AG20443 (cell line): ENCODE measurements at places on chromosomes 7 and 10.
A peak's percentile ranks its signal among the peaks of the same experiment; 100 is the strongest.

DNA sequence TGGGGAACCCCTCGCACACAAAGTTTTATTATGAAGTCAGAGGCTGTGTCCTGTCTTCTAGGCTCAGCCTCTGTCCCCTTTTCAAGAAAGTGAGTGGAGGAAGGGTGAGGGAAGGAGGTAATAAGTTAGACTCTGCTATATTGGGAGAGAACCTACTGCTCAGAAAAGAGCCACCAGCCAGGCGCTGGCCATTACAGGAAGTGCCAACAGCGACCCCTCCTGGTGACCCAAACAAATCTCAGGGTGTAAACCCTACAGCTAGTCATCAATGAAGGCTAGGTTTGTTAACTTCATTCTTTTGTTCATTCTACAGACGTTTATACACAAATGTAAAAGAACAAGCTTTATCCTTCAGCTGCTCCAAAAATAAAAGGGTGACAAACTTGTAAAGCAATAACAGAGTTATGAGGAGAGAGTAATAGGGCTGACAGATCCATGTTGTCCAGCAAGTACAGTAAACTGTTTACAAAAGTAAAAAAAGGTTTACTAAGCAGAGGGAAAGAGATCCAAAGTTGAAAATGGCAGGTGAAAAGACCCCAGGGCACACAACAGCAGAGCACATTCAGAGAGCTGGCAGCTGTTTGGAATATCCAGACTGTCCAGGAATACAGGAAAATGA lies 82.7 kb downstream of the FAM204A start:
- peak; percentile 77 for DNase-seq

GRCh38 chr10:69899727-69900595 lies 98.3 kb downstream of the COL13A1 start:
- DNase-seq: no peak

DNA sequence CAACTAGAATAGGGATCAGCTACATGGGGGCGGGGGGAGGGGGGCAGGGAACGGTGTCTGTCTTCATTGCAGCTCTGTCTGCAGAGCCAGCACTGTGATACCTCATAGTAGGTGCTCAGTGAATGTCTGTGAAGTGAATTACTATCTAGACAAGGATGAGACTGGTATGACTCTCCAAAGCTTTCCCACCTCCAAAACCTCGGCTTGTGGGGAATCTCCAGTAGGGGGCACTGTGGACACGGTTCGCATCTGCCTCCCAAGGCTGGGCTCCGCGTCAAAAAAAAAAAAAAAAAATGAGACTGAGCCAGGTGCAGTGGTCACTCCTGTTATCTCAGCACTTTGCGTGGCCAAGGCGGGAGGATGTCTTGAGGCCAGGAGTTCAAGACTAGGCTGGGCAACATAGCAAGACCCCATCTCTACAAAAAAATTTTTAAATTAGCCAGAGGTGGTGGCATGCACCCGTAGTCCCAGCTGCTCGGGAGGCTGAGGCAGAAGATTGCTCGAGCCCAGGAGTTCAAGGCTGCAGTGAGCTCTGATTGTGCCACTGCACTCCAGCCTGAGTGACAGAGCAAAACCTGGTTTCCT lies 9.6 kb downstream of the TRIM56 start:
- DNase-seq: peak; percentile 67

GRCh38 chr7:128166603-128167041 lies 74.5 kb upstream of the LEP start:
- DNase-seq: peak; percentile 62

GRCh38 chr7:28298870-28299518 lies 113.3 kb upstream of the CREB5 start:
- peak; percentile 79 for DNase-seq

- DNase-seq: no peak
Measured at GRCh38 chr7:86949052-86949778, 110.2 kb downstream of the ELAPOR2 start.

GRCh38 chr7:611281-611810 lies 91.7 kb upstream of the PDGFA start:
- DNase-seq: no peak

DNA sequence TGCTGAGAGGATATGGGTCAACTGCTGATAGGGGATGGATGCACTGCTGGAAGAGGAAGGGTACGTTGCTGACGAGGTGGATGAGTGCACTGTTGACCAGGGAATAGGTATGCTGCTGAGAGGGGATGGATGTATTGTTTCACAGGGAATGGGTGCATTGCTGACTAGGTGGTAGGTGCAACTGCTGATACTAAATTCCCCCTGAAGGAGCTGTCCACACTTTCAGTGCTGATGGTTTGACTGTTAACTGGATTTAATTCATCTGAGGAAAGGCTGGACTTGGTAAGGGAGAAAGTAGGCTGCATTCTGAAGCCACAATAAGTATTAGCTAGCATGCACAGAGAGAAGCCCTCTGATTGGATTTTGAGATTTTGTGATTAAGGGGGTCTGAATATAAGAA lies 1196.8 kb upstream of the PHF14 start:
- no peak for DNase-seq

- DNase-seq: no peak
Measured at GRCh38 chr10:84606428-84606827, 278.0 kb downstream of the CCSER2 start.

GRCh38 chr10:113689574-113689973 lies 9.9 kb downstream of the CASP7 start:
- DNase-seq: no peak

GRCh38 chr10:131137223-131137622 lies 174.3 kb downstream of the TCERG1L start:
- DNase-seq: no peak

DNA sequence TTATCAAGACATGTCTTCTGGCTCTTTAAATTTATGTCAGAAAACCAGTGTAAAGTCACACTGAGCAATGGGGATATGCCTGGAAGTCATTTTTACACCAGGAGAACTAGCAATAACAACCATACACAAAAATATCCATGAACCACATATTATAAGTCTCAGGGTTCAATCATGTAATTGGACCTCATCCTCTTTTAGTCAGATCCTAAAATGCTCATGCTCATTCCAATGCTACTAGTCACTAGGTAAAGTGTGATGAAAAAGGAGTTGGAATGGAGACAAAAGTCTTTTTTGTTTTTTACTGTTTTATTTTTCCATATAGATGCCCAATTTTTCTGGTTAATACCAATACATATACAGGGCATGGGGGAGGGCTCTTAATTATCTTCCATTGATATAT lies 306.1 kb downstream of the DGKB start:
- DNase-seq: no peak

GRCh38 chr10:70822076-70822820 lies 6.5 kb downstream of the SGPL1 start:
- no peak for DNase-seq

DNA sequence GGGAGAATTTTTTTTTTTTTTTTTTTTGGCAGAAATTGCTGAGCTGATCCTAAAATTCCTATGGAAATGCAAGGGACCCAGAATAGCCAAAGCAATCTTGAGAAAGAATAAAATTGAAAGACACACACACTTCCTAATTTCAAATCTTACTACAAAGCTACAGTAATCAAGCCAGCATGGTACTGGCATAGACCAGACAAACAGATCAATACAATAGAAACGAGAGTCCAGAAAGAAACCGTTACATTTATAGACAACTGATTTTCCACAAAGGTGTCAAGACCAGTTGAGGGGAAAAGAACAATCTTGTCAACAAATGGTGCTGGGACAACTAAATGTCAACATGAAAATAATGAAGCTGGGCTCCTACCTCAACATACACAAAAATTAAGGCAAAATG lies 34.5 kb downstream of the LARP4B start:
- DNase-seq: no peak

- DNase-seq: no peak
Measured at GRCh38 chr7:115704884-115705283, 325.7 kb downstream of the TFEC start.

GRCh38 chr10:29957907-29958331 lies 101.5 kb downstream of the JCAD start:
- peak; percentile 24 for DNase-seq

GRCh38 chr7:81025360-81025759 lies 106.5 kb upstream of the SEMA3C start:
- DNase-seq: no peak

- DNase-seq: peak; percentile 61
Measured at GRCh38 chr7:129607471-129608120, 3.9 kb upstream of the NRF1 start.

DNA sequence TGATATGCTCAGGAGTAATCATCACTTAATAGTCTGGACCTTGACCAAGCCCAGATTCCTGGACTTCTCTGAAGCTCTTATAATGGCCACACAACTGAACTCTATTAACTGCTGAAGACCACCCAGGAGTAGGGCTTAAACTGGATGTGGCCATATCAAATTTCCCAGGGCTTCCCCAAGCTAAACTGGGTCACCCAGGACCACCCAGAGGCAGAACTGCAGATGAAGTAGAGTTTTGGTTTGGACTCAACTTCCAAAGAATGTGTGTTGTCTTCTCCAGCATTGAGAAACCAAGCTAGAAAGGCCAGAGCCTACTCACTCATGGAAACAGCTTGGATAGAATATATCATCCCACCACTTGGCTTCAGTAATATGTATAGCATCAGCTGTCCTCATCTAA lies 358.2 kb upstream of the MEOX2 start:
- DNase-seq: no peak

DNA sequence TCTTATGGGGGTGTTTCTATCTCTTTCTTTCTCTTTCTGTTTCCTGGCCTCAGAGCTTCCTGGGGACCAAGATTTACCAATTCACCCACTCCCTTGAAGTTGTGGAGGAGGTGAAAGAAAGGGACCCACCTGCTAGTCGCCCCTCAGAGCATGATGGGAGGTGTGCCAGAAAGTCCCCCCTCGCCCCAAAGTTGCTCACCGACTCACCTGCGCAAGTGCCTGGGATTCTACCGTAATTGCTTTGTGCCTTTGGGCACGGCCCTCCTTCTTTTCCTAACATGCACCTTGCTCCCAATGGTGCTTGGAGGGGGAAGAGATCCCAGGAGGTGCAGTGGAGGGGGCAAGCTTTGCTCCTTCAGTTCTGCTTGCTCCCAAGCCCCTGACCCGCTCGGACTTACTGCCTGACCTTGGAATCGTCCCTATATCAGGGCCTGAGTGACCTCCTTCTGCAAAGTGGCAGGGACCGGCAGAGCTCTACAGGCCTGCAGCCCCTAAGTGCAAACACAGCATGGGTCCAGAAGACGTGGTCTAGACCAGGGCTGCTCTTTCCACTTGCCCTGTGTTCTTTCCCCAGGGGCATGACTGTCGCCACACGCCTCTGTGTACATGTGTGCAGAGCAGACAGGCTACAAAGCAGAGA lies 12.2 kb downstream of the AQP1 start:
- no peak for DNase-seq

DNA sequence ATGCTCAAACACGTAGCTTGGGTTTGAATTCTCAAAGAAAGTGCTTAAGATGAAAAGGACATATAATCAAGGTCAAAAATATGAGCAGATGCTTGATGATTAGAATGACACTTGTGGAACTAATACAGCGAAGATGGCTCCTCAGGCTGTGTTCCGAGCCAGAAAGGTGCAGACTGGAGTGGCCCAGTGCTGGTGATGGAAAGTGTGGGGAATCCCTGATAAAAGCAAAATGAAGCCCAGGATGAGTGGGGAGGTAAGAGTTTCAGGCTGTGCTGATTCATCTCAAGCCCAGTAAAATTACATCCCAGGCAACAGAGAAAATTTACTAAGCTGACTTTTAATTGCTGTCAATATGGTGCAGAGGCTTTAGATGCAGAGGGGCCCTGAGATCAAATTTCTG lies 77.8 kb upstream of the IKZF1 start:
- no peak for DNase-seq

- DNase-seq: peak; percentile 94
Measured at GRCh38 chr10:33005322-33006301, 47.6 kb upstream of the ITGB1 start.

- no peak for DNase-seq
Measured at GRCh38 chr7:138565451-138566114, 105.5 kb downstream of the TRIM24 start.

- DNase-seq: no peak
Measured at GRCh38 chr10:3051692-3052091, 15.7 kb upstream of the PFKP start.

- no peak for DNase-seq
Measured at GRCh38 chr10:131098416-131098952, 213.0 kb downstream of the TCERG1L start.

GRCh38 chr10:123619067-123619855 lies 46.9 kb upstream of the GPR26 start:
- no peak for DNase-seq

- DNase-seq: no peak
Measured at GRCh38 chr10:122647383-122647968, 52.2 kb downstream of the C10orf120 start.

DNA sequence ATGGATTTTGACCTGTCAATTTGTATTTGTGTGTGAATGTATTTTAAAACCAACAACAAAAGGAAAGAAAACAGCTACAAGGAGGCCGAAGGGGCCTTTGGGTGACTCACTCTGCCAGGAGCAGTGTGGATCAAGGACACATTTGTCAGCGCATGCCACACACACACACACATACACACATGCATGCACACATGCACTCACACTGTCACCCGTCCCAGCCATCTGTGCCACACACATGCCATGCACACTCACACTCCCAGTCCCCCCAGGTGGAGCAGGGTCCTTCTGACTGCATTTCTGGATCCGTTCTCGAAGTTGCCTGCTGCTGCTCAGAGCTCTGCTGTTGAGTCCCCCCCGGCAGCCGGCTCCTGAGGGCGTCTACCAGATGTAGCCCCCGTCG lies 26.0 kb downstream of the SPOCK2 start:
- no peak for DNase-seq

DNA sequence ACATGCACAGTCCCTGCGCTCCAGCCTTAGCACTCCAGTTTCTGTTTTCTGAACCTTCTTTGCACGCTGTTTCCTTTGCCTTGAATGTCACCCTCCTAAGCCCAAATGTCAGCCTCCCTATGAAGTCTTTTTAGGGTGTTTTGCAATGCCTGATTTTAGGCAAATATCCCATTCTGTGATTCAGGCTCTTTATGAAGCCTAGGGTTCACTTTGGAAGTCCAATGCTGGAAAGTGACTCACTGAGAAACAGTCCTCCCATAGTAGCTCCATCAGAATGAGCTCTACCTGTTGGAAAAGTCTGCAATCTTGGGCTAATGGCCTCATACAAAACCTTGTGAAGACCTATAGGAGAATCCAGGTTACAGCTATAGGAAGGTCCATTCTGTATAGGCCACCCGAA lies 5.3 kb downstream of the LAMB4 start:
- DNase-seq: peak; percentile 38

DNA sequence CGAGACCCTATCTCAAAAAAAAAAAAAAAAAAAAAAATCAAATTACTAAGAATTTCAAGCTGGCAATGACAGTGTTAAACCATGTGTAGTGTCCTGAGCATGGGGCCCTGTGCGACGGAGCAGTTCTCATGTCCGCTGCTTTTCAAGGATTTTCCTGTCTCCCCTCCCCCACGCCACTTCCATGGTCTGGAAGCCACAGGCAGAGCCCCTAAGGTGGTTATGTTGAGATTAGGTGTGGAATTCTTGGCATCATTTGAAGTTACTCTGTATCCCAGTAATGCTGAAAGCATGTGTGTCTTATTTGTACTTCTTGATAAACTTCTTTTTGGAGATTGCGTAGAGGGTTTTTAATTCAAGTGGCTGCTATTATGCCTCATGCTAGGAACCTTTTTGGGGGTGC lies 65.2 kb downstream of the PFKFB3 start:
- no peak for DNase-seq

- DNase-seq: no peak
Measured at GRCh38 chr7:34928052-34928451, 109.2 kb downstream of the DPY19L1 start.
